ENCODE measurements at places on chromosomes 2 and 18.

DNA sequence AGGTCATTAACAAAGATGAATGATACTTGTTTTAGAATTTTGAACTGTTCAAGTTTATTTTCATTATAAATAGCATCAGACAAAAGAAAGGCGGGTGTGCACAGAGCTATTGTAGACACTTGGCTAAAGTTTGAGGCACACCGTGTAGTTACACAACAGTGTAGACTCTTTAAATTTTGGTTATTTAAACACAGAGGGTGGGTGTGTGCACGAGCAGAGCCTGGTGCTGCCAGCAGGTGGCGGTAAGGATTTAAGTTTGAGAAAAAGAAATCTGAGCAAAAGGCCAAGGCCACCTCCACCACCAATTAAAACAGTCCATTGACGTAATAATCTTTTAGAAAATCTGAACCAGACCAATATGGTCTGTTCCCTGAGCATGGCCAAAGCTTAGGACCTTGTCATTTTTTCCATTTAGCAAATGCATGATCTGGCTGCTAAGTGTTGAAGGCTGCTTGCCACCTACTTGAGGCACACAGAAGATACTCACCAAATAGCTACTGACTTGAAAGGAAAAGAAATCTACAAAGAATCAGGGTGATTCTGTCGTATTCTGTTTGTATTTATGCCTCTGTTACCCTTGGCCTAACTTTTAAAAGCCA, 14.3 kb downstream of the COPS7B start:
- DNase-seq, result no peak

- DNase-seq, result no peak
Observed at GRCh38 chr2:46097714-46098480, 199.3 kb upstream of the EPAS1 start.

- no peak for DNase-seq
Observed at GRCh38 chr2:232890896-232891601, 21.0 kb downstream of the SNORC start.

- no peak for DNase-seq
Observed at GRCh38 chr18:63309422-63309821, 10.1 kb downstream of the BCL2 start.

DNA sequence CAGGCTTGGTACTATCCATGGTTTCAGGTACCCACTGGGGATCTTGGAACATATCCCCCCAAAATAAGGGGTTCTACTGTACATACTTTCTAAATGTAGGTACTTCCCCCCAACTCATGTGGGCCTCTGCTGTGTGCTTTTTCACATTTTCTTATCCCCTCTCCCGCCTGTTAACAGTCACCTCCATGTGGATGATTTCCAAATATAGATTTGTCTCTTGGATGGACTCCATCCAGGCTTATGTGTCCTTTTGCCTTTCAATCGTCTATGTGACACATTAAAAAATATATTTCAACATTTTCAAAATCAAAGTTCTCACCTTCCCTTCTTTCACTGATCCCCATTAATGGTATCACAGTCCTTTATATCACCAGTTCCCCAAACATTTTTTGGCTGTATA, 44.4 kb downstream of the OSBPL6 start:
- DNase-seq, result no peak

Data from GM12878 (cell line).